ENCODE measurements at places on chromosomes 6 and 20.

- no peak for DNase-seq
These were observed 5.9 kb upstream of the TCEA2 start for GRCh38 chr20:64056889-64057627.

- DNase-seq: peak; percentile 70
These were observed 51.5 kb downstream of the PREX1 start for GRCh38 chr20:48776306-48776705.

DNA sequence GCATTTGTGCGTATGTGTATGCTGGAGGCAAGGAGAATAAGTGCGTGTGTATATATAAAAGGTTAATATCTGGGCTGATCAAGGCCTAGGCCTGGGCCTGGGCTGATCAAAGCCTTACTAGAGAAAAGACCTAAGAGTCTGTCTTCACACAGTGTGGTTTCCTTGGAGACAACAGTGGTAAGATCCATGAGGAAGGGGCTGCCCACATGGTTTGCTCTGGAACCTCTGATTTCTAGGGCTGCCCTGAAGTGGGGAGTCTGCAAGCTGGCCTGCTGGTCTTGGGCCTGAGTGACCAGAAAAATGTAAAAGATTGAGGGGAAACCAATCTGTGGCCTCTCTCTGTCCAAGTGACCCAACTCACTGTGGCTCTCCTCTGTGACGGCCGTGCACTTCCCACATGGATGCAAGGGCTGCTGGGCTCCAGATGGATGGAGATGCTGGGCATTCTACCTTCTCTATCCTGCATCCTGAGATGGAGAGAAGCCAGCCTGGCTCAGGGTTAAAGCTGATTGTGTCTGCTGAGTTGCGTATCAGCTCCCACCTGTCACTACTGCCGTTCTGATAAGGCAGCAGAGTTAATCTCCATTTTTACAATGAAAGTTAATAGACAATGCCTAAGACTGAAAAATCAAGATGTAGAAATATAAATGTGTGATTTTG lies 90.3 kb upstream of the NXT1 start:
- DNase-seq: no peak

DNA sequence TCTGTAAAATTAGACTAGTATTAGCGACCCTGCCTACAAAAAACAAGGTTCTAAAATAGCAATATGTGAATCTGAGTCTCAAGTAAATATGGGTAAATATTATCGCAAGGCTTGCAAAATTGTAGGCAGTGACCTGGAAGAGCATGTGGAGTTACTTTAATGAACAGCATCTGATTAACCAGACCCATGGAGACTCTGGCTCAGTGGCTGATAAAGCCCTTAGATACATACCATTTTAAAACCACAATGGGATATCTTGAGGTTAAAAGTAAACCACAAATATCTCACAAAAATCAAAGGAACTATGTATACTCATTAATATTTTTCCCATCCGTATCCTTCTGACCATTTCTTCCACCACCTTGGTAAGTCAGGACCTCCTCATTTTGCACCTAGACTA lies 187.0 kb downstream of the MTFR2 start:
- peak; percentile 36 for DNase-seq

DNA sequence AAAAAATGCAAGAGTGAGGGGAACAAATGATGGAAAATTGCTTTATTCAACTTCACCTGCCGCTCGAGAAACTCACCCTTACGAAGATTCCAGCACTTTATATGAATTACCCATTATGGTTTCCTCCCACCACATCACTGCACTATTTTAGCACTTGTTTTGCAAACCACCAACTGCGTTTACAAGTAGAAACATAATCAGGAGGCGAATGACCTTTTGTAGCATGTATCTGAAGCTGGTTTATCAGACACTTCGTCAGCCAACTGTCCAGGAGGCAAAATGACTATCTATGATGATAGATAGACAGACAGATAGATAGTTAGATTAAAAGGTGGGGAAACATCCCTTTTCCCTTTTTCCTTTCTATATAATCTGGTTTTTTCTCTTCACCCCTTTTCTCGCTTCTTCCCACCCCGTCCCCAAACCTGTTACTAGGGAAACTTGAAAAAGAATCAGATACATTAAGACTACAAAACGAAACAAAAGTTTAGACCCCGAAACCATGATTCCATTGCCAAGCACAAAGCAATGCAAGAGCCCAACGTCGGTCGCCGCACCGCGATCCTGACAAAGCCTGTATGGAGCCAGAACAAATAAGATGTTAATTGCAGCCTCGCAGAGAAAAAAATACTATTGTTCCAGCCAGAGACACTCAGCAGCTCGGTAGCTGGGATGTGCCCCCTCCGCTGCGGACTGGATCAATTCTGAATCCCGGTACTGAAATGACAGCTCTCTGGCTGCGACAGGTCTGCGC lies 933 bp upstream of the ADGRB3 start:
- no peak for DNase-seq

DNA sequence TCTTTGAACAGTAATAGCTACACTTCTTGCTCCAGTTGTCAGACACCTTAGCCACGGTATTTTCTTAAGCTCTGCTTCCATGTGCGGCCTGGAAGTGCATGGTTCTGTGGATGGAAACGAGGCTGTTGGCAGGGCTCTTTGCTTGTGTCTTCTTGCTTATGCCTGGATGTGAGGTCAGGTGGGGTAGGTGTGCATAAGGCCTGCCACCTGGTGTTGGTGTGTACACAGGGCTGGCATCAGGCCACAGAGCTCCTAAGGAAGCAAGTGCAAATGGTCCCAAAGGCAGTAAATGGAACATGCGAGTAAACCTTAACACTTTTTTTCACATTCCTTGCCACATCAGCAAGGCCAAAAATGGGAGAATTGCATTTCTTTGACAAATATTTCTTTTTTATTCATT lies 158.1 kb upstream of the GMDS start:
- no peak for DNase-seq

- peak; percentile 27 for DNase-seq
These were observed 35.1 kb upstream of the MYL9 start for GRCh38 chr20:36506253-36506652.

GRCh38 chr20:878511-879307 lies 37.4 kb downstream of the ANGPT4 start:
- DNase-seq: peak; percentile 49

DNA sequence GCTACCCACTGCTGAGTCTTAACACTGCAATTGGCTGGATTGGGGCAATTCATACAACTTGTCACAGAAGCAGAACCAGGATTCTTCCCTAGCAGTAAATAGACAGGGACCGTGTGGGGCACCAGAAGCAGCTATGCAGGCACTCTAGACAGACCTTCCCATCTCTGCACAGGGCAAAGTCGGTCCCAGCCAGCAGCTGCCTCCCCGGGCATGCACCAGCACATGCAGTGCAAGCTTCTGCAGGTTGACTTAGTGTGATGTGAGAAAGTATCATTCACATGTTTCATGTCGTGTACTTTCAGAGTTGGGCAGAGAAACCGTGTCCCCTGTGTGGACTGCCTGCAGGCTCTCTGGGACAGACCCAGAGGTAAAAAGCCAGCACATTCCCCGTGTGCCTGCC lies 98.0 kb upstream of the FOXA2 start:
- DNase-seq: no peak

GRCh38 chr6:36938536-36938935 lies 16.0 kb upstream of the PI16 start:
- DNase-seq: peak; percentile 94

- DNase-seq: no peak
These were observed 4.2 kb downstream of the SRSF3 start for GRCh38 chr6:36598326-36598725.

- no peak for DNase-seq
These were observed 24.9 kb downstream of the CRISP1 start for GRCh38 chr6:49841424-49841823.

DNA sequence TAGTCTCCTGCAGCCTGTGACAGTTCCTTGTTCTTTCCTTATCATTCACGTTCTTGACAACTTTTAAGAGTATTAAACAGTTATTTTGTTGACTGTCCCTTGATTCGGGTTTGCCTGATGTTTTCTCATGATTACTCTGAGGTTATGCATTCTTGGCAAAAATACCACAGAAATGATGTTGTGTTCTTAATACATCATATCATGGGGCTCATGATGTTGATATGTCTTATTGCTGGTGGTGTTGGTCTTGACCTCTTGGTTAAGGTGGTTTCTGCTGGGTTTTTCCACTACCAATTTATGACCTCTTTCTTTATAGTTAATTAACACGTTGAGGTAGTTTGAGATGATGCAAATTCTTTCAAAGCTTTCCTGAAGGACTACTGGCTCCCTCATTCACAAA lies 59.1 kb downstream of the ZHX3 start:
- DNase-seq: no peak

GRCh38 chr20:50323777-50324775 lies 133.4 kb downstream of the CEBPB start:
- DNase-seq: no peak

- no peak for DNase-seq
These were observed 131.8 kb upstream of the MLN start for GRCh38 chr6:33935439-33936080.

GRCh38 chr20:32488066-32488838 lies 96.9 kb downstream of the NOL4L start:
- no peak for DNase-seq

- DNase-seq: no peak
These were observed 326 bp downstream of the ZMYND8 start for GRCh38 chr20:47356220-47356525.

DNA sequence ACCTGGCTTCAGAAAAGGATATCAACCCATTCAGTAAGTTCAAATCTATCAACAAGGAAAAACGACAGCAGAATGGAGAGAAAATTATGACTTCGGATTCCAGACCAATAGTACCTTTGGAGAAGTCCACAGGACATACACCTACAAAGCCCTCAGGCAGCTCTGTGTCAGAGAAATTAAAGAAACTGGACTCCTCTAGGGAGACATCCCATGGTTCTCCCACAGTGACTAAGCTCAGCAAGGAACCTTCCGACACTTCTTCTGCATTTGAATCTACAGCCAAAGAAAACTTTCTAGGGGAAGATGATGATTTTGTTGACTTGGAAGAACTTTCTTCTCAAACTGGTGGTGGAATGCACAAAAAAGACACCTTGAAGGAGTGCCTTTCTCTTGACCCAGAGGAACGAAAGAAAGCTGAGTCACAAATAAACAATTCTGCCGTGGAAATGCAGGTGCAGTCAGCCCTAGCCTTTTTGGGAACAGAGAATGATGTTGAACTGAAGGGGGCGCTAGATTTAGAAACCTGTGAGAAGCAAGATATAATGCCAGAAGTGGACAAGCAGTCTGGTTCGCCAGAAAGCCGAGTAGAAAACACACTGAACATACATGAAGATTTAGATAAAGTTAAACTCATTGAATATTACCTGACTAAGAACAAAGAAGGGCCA lies 67.4 kb upstream of the HINT3 start:
- DNase-seq: peak; percentile 60

DNA sequence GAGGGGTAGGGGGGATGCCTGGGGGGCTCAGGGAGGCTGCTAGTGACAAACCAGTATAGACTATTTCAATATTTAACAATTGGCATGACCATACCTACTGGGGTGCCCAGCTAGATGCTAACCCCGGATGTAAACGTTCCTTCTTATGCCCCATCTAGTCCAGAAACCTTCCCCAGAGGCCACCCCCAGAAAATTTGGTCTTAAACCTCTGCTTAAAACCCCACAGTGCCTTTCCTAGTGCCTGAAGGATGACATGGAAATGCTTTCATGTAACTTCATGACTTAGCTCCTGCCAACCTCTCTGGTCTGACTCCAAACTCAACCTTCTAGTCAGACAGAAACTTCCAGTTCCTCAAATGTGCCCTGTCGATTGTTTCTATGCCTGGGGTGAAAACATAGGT lies 52.0 kb downstream of the JPH2 start:
- DNase-seq: no peak

DNA sequence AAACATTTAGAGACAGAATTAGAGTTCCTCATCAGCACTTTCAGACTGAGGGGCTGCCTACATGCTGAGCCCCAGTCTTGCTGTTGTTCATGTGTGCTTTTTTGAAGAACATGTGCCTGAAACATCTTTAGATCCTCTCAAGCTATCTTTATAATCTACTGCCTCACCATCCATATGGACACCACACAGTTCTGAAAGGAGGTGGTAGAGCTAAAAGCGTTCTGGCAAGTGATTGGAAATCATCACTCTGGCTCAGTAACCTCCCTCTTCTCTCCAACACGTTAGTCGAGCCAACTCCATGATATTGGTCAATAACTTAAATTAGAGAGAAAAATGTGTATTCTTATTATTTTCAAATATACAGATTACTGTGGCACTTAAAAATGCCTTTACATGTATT lies 40.6 kb downstream of the CLVS2 start:
- no peak for DNase-seq

DNA sequence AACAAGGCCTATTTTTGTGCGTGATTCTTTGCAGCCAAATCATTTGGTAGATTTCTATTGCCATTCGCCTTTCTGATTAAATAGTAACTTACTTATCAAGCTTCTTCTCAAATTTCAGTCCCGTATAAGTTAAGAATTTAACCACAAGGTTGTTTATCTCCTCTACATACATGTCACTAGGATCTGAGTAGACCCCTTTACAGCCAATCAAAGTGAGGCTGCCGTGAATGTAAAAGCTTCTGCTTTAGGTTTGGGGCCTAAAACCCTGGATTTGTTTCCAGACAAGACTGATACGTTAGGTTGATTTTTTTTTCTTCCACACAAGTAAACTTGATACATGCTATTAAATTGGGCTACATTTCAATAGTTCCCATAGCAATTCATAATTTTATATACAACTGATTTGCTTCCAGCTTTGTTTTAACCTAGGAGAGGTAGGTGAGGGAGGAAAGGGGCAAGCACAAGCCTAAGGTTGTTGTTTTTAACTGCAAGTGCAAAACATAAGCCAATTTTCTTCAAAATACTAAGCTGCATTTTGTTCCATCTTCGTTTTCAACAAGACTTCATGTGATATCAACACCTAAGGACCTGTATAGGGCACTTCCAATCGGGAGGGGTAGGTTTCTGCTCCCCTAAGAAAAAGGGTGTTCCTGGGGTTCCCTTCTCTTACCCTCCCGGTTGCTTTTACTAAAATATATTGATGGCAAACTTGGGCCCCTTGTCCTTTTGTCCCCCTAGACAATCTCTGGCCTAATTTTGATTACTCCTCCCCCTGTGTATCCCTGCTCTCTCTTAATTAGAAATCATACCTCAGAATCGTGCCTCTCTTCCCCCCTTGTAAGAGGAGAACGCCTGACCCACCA lies 1.7 kb downstream of the RANBP9 start:
- DNase-seq: peak; percentile 45

- DNase-seq: no peak
These were observed 15.7 kb upstream of the NHSL1 start for GRCh38 chr6:138514860-138515540.

- DNase-seq: no peak
These were observed 381.0 kb downstream of the MAFB start for GRCh38 chr20:40307997-40308396.

GRCh38 chr6:43809417-43810305 lies 39.6 kb downstream of the VEGFA start:
- DNase-seq: peak; percentile 73

- DNase-seq: no peak
These were observed 71.9 kb downstream of the OPN5 start for GRCh38 chr6:47853766-47854165.

Data from fibroblast of pulmonary artery (primary cell).